ENCODE measurements at places on chromosomes 16 and 17. TPM values are rescaled to one million over a fixed set of nuclear protein-coding genes. Genes with fewer than 3 reads are reported as not detected.

DNA sequence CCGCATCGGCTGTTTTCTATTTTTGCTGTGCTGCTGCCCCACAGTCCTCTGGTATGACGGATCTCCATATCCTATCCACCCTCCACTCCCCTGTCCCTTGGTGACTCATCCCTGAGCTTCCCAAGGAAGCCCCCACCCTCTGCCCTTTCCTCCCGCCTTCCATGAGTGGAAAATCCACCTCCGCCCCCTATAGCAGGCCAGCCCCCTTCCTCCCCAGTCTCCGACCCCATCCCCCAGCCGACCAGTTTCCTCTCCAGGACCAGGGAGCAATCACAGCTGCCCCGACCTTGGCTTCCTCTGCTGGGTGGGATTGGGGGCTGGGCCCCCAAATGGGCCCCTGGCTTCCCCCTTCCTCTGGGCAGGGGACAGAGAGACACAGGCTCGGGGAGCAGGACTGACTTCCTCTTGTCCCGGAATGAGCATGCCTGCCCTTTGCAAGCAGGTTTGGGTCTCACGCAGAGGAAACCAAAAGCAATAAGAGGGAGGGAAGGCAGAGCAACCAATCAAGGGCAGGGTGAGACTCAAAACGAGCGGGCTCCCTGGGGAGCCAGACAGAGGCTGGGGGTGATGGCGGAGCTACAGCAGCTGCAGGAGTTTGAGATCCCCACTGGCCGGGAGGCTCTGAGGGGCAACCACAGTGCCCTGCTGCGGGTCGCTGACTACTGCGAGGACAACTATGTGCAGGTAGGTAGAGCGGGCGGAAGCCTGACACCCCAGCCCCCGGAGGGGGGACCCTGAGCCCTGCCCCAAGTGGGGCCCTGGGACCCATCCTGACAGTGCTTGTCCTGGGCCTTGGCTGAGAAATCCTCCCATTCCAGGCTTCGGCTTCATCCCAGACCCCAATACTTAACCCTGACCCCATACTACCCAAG, at the start of the genes ABI3 and GNGT2:
TSS of gene ABI3 (plus strand) at position 550 of the 872 bp plus-strand sequence. CDS start at position 568, 18 bp downstream.
TSS of gene GNGT2 (minus strand) at position 417 of the 872 bp plus-strand sequence. CDS start 3,152 bp downstream, outside the sequence.
- H3K4me1 ChIP-seq, result peaks cover 47% of the 10 kb centered on the region
- H3K27ac ChIP-seq, result peak within 1 kb of the TSS; percentile 88
- peak; percentile 70 for DNase-seq

The KRT33B gene
- not detected for total RNA-seq

DNA sequence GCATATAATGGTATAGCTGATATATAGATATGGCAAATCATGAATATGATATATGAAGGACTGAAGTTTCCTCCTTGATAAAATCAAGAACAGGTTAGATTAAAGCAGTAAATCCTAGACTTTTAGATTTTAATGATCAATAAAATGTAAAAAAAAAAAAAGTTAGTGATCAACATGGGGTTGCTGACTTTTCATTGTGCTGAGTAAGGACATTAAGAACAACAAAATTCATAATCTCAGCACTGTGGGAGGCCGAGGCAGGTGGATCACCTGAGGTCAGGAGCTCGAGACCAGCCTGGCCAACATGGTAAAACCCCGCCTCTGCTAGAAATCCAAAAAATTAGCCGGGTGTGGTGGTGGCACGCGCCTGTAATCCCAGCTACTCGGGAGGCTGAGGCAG, 10.4 kb upstream of the CHD3 start:
- peaks cover 14% of the 10 kb centered on the region for H3K36me3 ChIP-seq
- peaks cover 5% of the 10 kb centered on the region for H3K4me1 ChIP-seq
- H3K4me3 ChIP-seq, result no peak overlapping the region
- H3K27ac ChIP-seq, result no peak overlapping the region
- DNase-seq, result no peak
- no peaks in the 10 kb centered on the region for H3K27me3 ChIP-seq

DNA sequence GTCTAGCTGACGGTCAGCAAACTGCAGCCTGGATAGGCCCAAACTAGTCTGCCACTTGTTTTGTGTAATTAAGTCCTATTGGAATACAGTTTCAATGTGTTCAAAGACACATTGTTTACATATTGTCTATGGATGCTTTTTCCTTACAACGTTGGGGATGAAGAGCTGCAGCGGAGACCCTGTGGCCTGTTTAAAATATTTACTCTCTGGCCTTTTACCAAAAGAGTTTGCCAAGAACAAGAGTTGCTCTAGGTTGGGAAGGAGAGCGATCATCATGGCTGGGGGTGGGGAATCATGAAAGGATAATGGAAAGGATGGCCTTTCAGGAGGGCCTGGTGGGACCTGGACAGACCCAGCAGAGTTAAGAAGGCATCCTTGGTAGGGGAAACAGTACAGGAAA, 274.9 kb upstream of the ZFHX3 start:
- H3K36me3 ChIP-seq, result no peaks in the 10 kb centered on the region
- DNase-seq, result no peak
- no peaks in the 10 kb centered on the region for H3K4me1 ChIP-seq

DNA sequence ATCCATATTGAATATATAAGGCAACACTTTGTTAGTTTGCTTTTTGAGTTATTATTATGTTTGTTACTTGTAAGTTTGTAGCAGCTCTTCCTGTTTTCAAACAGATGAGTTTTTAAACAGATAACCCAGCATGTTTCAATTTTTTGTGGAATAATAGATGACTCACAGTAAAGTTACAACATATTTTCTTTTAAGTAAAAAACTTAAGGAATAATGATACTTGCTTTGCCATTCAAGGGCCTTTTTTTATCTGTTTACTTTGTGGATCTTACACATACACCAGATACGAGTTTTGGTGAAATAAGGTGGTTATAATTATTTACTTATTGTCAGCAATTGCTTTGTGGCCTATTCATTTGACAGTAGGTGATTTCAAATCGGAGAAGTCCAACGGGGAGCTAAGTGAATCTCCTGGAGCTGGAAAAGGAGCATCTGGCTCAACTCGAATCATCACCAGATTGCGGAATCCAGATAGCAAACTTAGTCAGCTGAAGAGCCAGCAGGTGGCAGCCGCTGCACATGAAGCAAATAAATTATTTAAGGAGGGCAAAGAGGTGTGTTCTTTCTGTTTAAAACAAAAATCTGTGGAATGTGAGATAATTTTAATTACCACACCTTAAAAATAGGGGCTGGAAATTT, 66.3 kb downstream of the BPTF start:
- no peak overlapping the region for H3K4me3 ChIP-seq
- H3K4me1 ChIP-seq, result peaks cover 5% of the 10 kb centered on the region
- H3K27me3 ChIP-seq, result no peaks in the 10 kb centered on the region
- H3K27ac ChIP-seq, result no peak overlapping the region
- DNase-seq, result no peak
- H3K36me3 ChIP-seq, result peaks cover 27% of the 10 kb centered on the region

The SEC14L1 gene
- total RNA-seq, result 77.5 TPM

All from activated naive CD8-positive, alpha-beta T cell treated with anti-CD3 and anti-CD28 coated beads, Interleukin-2, amount 10 ng/mL, durations not matched to agents 7 days and 5 days (primary cell).